Spinal cord (tissue), 10 donors: ENCODE measurements at places on chromosomes 16 and 17. TPM values are rescaled to one million over a fixed set of nuclear protein-coding genes. Genes with fewer than 3 reads are reported as not detected.

DNA sequence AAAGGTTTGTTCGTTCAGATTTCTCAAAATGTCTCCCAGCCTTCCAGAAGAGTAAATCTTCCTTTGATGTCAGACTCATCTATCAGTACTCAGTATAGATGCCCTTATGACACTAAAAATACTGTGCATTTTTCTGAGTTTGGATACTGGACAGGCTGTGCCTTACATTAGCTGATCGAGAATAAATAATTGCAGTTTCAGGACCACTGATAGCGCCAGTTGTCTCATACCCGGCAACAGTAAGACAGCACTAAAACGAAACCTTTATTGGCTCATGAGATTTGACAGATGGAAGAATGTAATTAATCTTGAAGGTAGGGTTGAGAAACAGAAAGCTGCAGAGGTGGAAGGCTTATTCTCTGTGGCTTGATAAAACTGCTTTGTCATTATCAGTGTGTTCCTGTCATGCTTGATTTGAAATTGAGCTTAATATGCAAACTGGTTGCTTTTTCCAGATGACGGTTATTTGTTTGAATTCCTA is 1.2 kb downstream of the ATP6V0A1 start:
- no peak for DNase-seq

- no peak for DNase-seq
Observed at GRCh38 chr16:53085369-53085843, 30.6 kb downstream of the CHD9 start.

The TBC1D3I gene
- not detected for total RNA-seq

DNA sequence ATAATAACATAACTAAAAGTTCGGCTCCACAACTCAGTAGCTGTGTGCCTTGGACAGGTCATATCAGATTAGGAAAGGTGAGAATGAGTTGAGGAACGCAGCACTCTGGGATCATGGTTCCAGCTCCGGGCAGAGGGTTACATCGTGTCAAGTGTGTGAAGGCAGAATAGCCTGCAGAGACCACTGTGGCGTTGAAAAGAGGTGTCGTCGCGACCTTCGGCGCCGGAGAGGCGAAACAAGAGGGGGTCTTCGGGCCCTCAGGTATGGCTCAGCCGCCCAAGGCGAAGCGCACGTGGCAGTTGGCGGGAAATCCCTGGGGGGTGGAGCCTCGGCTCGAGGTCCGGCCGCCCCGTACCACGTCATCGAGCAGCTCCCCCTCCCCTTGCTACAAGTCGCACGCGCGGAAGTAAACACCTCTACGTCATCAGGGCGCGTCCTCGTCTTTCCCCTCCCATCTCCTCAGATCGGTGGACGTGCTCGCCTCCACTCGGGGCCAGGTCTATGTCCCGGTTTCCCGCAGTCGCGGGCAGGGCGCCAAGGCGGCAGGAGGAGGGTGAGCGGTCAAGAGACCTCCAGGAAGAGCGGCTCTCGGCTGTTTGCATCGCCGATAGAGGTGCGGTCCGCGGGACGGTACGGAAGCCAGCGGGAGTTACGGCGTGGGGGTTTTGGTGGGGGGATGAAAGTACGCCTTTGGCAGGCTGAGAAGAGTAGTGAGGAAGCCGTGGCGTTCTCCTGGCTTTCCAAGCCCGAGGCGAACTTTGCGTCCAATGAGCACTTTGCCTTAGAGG is at the start of gene DHX40:
Gene DHX40, plus strand, starts transcription at position 440 of the 788 bp plus-strand sequence. Its CDS starts 62 bp downstream, at position 502.
- peak; percentile 86 for DNase-seq

- DNase-seq, result no peak
Observed at GRCh38 chr16:51816929-51817328, 665.9 kb upstream of the SALL1 start.

The GALNS gene
- total RNA-seq, result 19.1 TPM

DNA sequence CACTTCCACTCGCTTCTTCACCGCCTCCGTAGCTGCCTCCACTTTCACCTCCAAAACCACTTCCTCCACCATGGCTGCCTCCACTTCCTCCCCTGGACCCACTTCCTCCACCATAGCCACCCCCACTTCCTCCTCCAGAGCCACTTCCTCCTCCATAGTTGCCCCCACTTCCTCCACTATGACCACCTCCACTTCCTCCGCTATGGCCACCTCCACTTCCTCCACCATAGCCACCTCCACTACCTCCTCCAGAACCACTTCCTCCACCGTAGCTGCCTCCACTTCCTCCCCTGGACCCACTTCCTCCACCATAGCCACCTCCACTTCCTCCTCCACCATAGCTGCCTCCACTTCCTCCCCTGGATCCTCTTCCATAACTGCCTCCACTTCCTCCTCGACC is 4.5 kb downstream of the KRT9 start:
- no peak for DNase-seq

GRCh38 chr16:15855704-15856003 is 1.2 kb downstream of the MYH11 start:
- no peak for DNase-seq

- no peak for DNase-seq
Observed at GRCh38 chr17:4843321-4844000, 10.3 kb downstream of the MINK1 start.

The MYH1 gene
- total RNA-seq, result not detected

The GAS2L2 gene
- 0.69 TPM for total RNA-seq

The CLEC3A gene
- total RNA-seq, result not detected

DNA sequence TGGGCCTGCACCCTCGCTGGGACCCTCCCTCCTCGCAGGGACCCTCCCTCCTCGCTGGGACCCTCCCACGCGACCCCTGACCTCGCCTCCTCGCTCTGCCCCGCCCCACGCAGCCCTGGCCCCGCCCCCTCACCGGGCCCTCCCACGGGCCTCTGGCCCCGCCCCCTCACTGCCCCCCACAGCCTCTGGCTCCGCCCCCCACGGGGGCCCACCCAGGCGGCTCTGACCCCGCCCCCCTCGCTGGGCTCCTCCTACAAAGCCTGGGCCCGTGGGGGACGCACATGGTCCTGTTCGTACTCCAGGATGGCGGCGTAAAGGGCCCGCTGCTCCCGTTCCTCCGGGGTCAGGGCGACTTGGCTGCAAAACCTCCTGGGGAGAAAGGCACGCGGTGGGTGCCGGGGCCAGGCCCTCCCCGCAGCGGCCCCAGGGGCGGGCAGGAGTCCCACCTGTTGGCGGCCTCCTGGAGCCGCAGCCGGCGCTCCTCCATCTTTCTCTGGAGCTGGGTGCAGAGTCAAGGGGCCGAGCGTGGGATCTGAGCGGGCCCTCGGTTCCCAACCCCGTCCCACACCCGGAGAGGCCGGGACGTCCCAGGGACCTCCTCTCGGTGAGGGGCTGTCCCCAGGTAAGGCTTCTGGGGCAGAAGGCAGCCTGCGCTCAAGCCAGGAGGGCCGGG is 9.0 kb downstream of the VPS9D1 start:
- no peak for DNase-seq

The COQ7 gene
- 33.8 TPM for total RNA-seq

- no peak for DNase-seq
Observed at GRCh38 chr17:17170346-17170985, 35.7 kb downstream of the PLD6 start.

DNA sequence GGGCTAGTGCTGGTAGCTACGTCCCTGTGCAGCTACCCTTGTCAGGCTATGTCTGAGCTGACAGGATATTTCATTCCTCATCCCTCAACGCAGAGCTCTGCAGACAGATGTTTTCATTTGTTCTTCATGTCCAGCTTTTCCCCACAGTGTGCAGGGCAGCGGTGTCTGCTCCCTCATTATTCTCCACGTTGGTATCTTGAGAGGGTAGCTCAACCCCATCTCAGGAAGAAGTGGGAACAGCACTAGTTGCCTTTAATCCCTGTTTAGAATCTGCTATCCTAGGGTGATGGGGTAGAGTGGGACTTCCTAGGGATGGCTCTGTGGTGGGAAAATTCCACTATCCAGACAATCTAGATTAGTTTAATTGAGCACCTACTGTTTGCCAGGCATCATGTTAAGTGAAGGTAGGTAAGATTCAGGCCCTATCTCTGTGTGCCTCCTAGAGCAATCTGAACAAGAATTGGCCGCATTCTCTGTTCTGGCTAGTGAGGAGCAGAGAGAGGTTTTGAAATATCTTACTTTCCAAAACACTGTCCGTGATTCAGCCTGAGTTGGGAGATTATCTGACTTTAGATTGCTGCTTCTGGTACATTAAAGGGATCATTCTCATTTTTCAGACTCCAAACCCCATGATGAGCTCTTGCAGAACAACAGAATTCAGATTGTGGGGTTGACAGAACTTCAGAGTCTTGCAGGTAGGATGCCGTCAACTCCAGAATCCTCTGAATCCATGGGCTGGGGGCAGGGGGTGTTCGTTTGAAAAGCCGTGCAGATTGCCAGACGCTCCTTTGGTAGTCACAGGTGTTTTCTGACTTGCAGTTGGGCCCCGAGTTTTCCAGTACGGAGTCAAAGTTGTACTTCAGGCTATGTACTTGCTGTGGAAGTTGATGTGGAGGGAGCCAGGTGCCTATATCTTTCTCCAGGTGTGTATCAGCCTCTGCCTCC is 963 bp downstream of the ALG1 start:
- DNase-seq, result no peak

GRCh38 chr17:6556121-6557039 is at the start of gene PITPNM3:
TSS of gene PITPNM3 (minus strand) at chr17:6556555. CDS start at chr17:6556406, 149 bp downstream.
- DNase-seq, result peak; percentile 54

DNA sequence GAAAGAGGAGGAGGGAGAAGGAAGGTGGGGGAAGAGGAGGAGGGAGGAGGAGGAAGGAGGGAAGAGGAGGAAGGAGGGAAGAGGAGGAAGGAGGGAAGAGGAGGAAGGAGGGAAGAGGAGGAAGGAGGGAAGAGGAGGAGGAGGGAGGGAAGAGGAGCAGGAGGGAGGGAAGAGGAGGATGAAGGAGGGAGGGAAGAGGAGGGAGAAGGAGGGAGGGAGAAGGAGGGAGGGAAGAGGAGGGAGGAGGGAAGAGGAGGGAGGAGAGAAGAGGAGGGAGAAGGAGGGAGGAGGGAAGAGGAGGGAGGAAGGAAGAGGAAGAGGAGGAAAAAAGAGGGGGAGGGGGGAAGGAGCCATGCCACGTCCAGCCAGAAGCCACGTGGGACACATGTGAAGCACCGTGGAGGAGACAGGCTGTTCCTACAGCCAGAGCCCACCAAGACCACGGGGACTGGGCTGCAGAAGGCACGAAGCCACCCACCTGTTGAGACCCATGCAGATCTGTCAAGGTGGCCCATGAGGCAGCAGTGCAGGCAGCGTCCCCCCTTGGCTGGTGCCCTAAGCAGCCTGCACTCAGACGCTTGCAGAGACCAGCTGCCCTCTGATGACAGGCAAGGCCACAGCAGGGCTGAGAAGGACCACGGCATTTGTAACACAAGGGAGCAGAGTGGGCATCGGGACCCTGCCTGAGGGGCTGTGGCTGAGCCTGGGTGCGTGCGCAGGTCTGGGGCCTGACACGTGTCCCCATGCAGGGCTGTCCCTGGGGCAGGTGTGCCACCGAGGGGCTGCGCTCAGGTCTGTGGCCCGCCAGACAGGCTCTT is 10.3 kb downstream of the NDUFAF8 start:
- DNase-seq, result no peak

- no peak for DNase-seq
Observed at GRCh38 chr16:12422233-12422632, 381.5 kb downstream of the CPPED1 start.

GRCh38 chr17:16287563-16288027 is 65.7 kb downstream of the CENPV start:
- DNase-seq, result no peak

DNA sequence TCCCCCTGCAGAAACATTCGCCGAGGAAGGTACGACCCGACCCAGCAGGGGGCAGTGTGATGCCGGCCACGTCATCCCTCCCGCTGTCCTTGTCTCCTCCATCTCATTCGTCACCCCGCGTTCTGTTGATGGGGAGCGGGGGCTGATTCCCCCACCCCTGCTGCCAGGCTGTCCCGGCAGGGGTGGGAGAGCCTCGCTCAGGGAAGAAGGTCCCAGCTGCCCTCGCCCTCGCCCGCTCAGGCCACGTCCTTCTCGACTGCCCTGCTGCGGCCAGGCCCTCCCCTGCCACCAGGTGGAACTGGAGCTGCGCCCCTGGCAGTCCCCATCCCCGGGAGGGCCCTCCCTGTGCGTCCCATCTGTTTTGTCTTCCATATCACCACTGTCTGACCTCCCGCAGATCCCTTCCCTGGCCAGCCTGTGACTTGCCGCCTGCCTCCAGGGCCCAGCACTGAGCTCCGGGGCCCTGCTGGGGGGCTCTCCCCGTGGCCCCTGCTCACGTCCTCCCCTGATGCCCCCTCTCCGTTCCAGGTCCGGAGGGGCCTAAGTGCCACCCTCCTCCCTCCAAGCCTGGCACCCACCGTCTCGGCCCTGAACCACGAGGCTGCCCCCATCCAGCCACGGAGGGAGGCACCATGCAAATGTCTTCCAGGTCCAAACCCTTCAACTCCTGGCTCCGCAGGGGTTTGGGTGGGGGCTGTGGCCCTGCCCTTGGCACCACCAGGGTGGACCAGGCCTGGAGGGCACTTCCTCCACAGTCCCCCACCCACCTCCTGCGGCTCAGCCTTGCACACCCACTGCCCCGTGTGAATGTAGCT is 20.6 kb downstream of the ADAM11 start:
- no peak for DNase-seq

The SLC46A1 gene
- 17.8 TPM for total RNA-seq

The IRF8 gene
- total RNA-seq, result 15.4 TPM

The CACNA1G gene
- 10.6 TPM for total RNA-seq

- no peak for DNase-seq
Observed at GRCh38 chr17:41440531-41441033, at the start of gene KRT38. TSS of gene KRT38 (minus strand) at chr17:41440983. CDS start at chr17:41440921, 62 bp downstream.

The TNFRSF17 gene
- total RNA-seq, result 0.22 TPM
